CD4-positive, alpha-beta T cell treated with Interleukin-17A for 4 hours (primary cell): ENCODE measurements at places on chromosomes 1 and 21.

GRCh38 chr1:162596514-162597170 lies 35.1 kb downstream of the UAP1 start:
- DNase-seq: no peak

GRCh38 chr1:156897078-156897825 lies 3.7 kb downstream of the PEAR1 start:
- no peak for DNase-seq

DNA sequence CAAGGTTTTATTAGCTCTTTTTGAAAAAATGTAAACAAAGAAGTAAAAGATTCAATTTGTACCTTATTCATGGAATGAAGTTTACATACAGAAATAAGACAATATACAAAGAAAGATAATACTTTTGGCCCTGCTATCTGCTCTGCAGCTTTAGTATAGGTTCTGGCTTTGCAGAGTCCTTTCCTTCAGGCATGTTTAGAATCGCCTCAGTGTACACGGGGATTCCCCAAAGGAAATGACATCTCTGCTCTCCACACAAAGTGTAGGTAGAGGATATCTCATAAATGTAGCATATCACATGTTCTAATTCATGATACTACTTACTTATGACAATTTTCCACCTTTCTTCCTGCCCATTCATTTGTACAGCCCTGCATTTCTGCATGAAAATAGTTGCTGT lies 222.6 kb upstream of the DPYD start:
- no peak for DNase-seq

- no peak for DNase-seq
Observed at GRCh38 chr1:43590388-43590925, 59.5 kb upstream of the KDM4A start.

GRCh38 chr1:70234733-70235132 lies 13.6 kb downstream of the SRSF11 start:
- no peak for DNase-seq

- no peak for DNase-seq
Observed at GRCh38 chr1:176205332-176205914, 1.7 kb downstream of the COP1 start.

DNA sequence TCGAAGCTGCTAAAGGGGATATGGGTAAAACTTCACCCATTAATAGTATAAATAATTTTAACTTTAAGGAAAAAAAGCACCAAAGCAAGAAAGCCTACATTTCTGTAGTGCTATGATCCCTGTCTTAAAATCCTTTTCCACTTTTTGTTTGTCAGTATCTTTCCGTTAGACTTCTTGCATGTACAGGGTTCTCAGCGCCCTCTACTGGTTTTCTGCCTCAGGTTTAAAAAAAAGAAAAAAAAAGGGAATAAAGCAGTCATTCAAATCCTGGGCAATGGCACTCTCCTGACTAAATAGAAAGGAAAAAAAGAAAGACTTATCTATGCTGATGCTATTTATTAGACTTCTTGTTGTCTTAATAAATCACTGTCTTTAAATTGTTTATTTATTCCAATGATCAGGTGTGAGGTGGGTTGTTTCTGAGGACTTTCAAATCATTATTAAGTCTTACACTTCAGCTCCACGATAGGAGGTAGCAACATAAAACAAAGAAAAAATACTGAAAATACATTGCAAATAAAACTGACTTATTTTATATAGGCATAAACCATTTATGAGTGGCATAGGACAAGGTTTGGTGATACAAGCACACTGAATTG lies 475.4 kb upstream of the NR5A2 start:
- DNase-seq: peak; percentile 4

DNA sequence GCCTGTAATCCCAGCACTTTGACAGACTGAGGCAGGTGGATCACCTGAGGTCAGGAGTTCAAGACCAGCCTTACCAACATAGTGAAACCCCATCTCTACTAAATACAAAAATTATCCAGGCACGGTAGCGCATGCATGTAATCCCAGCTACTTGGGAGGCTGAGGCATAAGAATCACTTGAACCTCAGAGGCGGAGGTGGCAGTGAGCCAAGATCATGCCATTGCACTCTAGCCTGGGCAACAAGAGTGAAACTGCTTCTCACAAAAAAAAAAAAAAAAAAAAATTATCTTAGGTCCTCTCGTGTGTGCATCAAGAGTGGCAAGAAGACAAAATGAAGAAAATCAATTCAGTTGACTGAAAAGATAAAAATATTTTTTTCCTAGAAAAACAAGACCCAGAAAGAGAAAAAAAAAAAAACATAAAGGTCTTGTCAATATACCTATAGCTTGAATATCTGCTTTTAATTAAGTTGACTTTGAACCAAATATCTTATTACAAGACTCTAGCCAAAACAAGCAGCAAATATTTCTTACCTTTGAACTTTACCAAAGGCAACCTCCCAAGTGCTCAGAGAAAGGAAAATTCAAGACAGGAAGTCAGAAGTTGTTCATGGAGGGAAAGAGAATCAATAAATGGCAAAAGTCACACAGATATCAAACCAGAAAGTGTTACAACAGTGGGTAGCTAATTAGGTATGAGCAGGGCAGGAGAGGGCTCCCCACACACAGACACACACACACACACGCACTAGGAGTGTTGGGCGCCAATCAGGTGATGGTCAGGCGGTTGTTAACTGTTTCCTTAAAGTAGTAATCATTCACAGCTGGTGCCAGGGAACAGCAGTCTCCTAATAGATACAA lies 29.6 kb downstream of the ITLN2 start:
- DNase-seq: no peak

DNA sequence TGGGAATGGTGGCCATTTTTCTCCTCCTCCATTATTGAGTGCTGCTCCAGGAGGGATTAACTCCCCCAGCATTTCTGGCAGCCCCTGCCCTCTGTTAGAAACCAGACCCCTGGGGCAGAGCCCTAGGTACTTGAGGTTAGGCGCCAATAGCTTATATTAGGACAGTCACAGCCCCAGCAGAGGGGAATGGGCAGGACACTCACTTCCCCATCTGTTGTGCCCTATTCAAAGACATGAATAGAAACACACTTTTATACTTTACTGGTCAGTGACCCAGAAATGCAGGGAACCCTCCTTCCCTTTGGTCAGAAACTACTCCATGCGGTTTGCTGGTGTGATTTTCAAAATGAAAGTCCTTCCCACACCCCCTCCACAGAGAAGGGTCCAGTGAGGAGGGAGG lies 267.7 kb downstream of the PTBP2 start:
- no peak for DNase-seq

DNA sequence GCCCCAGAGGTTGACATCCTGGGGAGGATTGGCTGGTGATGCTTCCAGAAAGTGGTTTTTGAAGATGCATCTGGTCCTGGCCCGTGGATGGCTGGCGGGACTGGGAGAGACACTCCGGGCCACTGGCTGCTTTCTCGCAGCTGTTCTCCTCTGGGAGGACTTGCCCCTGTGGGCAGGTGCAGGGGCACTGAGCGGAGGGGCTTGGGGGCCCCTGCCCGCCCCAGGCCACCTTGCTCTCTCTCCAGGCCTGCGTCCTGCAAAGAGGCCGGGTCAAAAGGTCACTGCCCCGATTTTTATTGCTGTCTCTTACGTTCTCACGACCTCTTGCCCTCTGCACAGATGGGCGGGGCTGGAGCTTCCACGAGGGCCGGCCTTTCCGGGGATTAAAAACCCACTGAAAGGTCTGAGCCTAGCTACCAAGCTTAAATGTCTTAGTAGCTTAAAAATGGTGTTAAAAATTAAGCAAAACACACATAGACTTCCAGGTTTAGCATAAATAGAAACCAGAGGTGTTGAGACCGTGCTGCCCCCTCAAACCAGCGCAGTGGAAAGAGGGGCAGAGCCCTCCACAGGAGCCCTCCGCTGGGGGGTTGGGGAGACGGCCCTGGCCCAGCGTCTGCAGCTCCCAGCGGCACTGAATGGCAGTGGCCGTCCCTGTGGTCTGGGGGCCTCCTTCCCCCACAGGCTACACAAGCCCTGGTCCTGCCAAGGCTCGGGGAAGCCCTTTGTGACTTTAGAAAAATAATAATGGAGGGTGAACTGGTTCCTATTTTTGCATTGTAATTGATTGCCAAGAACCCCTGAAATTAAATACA lies 43.9 kb downstream of the SKI start:
- no peak for DNase-seq

DNA sequence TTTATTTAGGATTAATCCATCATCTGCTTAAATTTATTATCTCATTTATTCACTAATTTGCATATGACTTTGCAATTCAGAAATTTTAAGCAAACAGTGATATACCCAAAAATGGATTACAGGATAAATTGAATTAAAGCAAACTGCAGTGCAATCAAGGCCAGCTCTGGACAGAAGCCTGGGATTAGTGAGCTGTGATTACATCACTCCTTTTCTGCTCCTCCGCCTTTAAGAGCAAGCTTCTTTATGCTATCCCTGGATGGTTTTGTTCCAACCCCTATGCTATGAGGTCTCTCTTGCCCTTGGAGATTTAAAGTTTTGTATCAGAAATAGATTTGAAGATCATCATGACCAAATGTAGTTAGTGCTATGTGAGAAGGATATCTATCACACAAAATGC lies 32.6 kb downstream of the GPR52 start:
- no peak for DNase-seq

DNA sequence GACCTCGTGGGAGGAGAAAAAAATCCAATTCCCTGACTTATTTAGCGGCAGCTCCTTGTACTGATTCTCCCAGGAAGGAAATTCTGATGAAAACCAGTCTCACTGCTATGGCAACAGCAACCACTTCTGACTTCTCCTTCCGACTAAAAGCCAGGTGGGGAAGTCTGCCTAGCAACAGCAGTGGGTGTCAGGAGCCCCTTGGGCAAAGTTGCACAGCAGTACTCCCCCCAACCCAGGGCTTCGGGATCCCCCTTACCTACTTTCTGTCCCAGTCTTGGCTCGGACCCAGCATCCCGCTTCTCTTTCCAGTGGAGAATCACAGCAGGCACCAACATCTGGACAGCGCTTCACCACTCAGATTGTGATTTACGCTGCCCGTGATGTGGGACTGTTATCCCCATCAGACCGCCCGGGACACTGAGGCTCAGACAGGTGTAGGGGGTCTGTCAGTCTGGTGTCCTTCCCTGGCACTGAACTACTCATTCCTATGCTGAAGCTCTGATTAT lies 24.6 kb downstream of the NKAIN1 start:
- no peak for DNase-seq

DNA sequence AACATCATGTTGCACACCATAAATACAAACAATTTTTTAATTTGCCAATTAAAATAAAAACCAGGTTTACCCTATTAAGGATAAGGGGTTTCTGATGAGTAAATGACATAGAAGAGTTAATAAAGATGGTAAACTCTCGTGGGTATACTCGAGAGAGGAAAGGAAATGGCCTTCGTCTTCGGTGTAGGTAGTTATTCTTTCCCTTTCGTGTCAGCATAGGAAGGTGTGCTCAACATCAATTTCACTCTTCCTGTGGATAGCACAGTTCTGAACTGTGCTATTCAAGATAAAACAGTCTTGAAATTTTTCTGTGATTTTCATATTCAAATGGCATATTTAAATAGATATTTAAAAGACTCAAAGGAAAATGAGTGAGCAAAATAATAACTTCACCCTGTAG lies 98.2 kb downstream of the RGL1 start:
- DNase-seq: no peak

GRCh38 chr1:28208818-28209441 lies 23.9 kb downstream of the DNAJC8 start:
- DNase-seq: peak; percentile 65

DNA sequence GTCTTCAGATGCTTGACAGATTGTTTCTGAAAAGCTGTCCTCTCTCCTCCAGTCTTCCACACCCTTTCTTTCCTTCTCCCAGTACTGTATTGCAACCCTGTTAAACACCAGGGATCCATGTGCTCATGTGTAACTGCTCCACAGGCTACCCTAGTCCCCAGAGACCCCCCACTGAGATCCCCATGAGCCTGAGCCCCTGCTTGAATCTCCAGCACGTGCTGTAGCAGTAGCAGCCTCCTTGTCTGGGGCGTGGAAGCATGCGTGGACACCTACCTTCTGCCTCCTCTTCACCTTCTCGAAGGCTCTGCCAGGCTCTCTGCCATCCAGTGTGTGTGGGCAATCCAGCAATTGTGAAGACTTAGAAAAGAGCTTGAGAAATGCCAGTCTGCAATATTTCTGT lies 25.2 kb downstream of the GPR137B start:
- no peak for DNase-seq

GRCh38 chr1:100361511-100362089 lies 9.3 kb downstream of the CDC14A start:
- no peak for DNase-seq

GRCh38 chr1:15328351-15329103 lies 81.2 kb upstream of the EFHD2 start:
- no peak for DNase-seq

- no peak for DNase-seq
Observed at GRCh38 chr1:61680500-61680899, 44.4 kb downstream of the TM2D1 start.

GRCh38 chr1:39635205-39635870 lies 4.1 kb downstream of the HEYL start:
- DNase-seq: no peak

DNA sequence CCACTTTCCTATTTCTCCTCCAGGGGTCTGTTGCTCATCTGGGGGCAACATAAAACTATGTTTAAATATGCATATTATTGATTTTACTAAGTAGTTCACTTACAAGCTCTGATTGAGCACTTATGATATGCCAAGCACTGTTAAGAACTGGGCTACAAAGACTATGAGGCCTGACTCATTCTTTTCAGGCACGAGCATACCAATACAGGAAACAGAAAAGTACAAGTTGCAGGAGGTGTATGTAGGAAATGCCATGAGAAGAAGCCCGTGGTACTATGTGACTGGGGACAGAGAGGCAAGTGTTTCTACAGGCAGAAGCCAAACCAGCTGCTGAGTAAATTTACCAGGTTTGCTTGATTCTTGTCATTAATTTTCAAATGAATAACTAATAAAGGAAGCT lies 120.4 kb upstream of the PTGFR start:
- no peak for DNase-seq

DNA sequence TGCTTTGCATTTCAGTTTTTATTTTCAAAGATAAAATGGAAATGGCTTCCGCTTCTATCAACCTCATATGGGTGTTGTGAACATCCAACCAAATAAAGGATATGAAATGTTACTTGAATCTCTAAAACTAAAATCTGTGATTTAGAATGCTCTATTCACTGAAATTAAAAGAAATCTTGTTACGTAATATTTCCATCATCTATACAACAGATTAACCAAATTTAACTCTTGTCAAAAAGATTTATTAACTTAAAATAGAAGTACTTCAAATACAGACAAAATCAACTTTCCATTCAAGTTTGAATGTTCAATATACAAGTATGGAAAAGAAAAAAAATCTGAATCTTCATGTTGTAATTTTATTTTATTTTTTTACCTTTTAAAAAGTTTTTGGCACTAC lies 18.7 kb downstream of the PRPF38A start:
- DNase-seq: no peak
